ENCODE measurements at places on chromosomes 2 and 18. TPM values are rescaled to one million over a fixed set of nuclear protein-coding genes. Genes with fewer than 3 reads are reported as not detected.

NEUROD1 gene
- not detected for polyA plus RNA-seq

- no peak for DNase-seq
These were observed 63.8 kb downstream of the PDE11A start for GRCh38 chr2:178008636-178009289.

GRCh38 chr18:46190667-46191066, 86.5 kb downstream of the HAUS1 start:
- no peak for DNase-seq

DNA sequence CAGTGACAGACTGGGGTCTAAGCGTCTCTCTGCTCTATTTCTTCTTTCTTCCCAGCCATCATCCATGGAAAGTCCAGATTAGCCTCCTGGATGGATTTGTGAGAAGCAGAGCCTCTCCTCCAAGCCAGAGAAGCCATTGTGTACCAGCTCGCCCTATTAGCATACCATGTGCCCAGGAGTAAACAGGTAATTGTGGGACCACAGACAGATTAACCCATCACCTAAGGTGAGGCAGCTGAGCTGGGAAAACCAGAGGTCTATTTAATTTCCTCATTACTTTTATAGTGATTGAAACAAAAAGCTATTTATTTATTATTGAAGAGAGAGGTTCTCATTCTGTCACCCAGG, 54.7 kb upstream of the NT5C1B start:
- DNase-seq, result no peak

DNA sequence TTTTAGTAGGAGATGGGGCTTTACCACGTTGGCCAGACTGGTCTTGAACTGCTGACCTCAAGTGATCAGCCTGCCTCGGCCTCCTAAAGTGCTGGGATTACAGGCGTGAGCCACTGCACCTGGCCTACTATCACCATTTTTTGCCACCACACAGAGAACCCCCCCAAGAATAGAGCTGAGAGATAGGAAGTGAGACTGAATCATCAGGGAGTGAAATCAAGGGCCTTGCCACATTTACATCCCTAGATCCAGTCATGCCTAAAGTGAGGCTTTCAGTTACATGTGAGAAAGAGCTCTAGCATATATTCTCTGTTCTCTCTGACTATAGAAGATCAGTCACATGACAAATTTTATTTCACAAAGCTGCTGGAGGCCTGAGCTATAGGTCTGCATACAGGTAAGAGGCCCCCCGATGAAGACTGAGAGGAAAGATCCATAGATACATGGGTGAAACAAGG, 28.0 kb upstream of the KCMF1 start:
- DNase-seq, result no peak

Data from AG04450 (cell line).